ENCODE measurements at places on chromosomes 2 and 18. TPM values are rescaled to one million over a fixed set of nuclear protein-coding genes. Genes with fewer than 3 reads are reported as not detected.

Gene RIOK3
- 12.3 TPM for polyA plus RNA-seq

GRCh38 chr2:152708742-152709141, 8.5 kb downstream of the PRPF40A start:
- DNase-seq, result no peak
- no peak overlapping the region for H3K27ac ChIP-seq
- H3K4me1 ChIP-seq, result no peaks in the 10 kb centered on the region

- H3K4me1 ChIP-seq, result no peaks in the 10 kb centered on the region
- DNase-seq, result no peak
- no peaks in the 10 kb centered on the region for H3K36me3 ChIP-seq
- no peak overlapping the region for H3K4me3 ChIP-seq
Measured at GRCh38 chr2:187233811-187234210, 214.2 kb downstream of the CALCRL start.

GRCh38 chr2:100419915-100420314, 2.4 kb upstream of the CHST10 start:
- no peak for DNase-seq
- no peak overlapping the region for H3K27ac ChIP-seq
- H3K27me3 ChIP-seq, result no peaks in the 10 kb centered on the region
- H3K36me3 ChIP-seq, result no peaks in the 10 kb centered on the region

DNA sequence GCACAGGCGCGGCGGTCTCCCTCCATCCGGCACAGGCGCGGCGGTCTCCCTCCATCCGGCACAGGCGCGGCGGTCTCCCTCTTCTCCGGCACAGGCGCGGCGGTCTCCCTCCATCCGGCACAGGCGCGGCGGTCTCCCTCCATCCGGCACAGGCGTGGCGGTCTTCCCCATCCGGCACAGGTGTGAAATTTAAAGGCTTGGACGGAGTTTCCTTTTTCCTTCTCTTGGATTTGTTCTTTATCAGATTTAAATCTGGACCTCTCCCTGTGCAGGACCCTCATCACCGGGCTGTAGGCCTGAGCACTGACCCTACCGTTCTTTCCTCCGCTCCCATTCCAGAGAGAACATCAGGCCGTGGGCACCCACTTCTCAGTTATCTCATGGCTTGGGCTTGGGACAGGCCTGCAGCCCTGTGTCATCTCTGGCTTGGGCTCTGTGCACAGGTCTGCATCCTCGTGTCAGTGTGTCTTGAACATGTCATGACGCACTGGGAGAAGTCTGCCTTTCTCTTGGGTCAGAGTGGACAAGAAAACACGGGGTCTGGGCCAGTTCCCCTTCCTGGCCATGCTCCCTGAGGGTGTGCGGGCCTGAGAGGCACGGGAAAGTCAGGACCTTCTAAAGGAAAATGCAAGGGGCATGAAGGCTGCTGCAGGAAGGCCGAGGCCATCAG, 53.9 kb upstream of the PXDN start:
- DNase-seq, result no peak
- no peaks in the 10 kb centered on the region for H3K36me3 ChIP-seq
- no peak overlapping the region for H3K27ac ChIP-seq
- no peaks in the 10 kb centered on the region for H3K27me3 ChIP-seq

DNA sequence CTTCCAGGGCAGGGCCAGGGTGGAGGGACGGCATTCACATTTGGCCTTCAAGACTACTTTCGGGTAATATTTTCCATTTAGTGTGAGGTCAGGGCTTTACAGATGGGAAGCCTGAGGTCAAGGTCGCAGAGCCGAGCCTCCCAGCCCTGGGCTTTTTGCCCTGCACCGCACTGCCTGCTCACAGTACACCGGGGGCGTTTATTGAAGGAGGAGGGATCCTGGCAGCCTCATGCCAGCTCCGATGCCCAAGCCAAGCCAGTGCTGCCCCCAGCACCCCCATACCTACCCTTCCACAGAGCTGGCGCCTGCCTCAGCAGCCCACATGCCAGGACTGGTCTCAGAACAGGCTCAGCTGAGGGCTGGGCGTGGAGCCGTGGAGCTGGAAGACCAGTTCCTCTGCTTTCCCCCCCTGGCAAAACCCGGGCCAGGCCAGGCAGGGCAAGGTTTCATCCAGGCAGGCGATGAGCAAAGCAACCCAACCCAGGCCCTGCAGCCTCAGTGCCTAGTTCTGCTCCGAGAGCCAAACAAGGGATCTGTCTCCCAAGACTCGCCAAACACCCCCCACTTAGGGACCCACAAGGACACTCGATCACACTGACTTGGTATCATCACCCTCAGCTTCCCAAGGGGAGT, 11.9 kb downstream of the SDC1 start:
- H3K27me3 ChIP-seq, result no peaks in the 10 kb centered on the region
- H3K4me1 ChIP-seq, result peaks cover 38% of the 10 kb centered on the region
- H3K27ac ChIP-seq, result no peak overlapping the region

Gene ERBB4
- 0.05 TPM for polyA plus RNA-seq

Gene PDCD1
- polyA plus RNA-seq, result not detected

Gene OR6B2
- not detected for polyA plus RNA-seq

Gene PRKCE
- 20.4 TPM for polyA plus RNA-seq

DNA sequence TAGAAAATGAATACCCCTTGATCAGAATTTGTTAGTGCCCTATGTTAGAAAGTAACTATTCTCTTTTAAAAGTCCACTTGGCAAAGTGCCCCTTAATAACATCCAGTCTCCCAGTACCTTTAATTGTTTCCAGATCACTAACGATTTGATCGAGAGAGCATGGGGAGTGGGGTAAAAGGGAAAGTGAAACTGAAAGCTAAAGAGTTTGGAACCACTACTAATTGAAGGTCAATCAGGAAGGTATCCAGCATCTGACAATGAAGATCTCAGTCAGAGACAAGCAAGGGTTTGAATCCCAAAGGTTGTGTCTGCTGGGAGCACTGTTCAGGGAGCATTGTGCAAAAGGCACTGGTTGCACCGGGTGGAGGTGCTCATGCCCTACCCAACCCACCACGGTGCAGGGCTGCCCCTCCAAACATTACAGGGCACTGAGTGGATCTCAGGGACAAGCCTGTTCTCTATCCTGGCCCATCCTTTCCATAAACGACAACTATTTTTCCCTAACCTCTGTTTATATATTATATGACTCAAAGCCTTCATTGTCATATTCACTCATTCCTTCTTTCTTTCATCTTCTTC, 14.6 kb upstream of the RIT2 start:
- no peaks in the 10 kb centered on the region for H3K27me3 ChIP-seq
- no peaks in the 10 kb centered on the region for H3K4me1 ChIP-seq
- H3K36me3 ChIP-seq, result no peaks in the 10 kb centered on the region
- H3K4me3 ChIP-seq, result peak overlapping the region; percentile 45

Gene HOXD4
- polyA plus RNA-seq, result 1.6 TPM

- H3K27me3 ChIP-seq, result no peaks in the 10 kb centered on the region
- H3K4me3 ChIP-seq, result no peak overlapping the region
- peak; percentile 35 for DNase-seq
- H3K36me3 ChIP-seq, result peaks cover 74% of the 10 kb centered on the region
Measured at GRCh38 chr2:151808258-151809072, 19.8 kb downstream of the ARL5A start.

GRCh38 chr2:109266496-109266895, 137.5 kb downstream of the SH3RF3 start:
- peaks cover 23% of the 10 kb centered on the region for H3K4me1 ChIP-seq
- no peak for DNase-seq
- no peak overlapping the region for H3K27ac ChIP-seq
- H3K36me3 ChIP-seq, result no peaks in the 10 kb centered on the region
- H3K4me3 ChIP-seq, result no peak overlapping the region

- peak; percentile 4 for DNase-seq
- H3K4me1 ChIP-seq, result peaks cover 3% of the 10 kb centered on the region
- peak overlapping the region; percentile 16 for H3K27ac ChIP-seq
- no peaks in the 10 kb centered on the region for H3K36me3 ChIP-seq
Measured at GRCh38 chr2:212294816-212295215, 243.8 kb downstream of the ERBB4 start.

GRCh38 chr18:80132180-80132812, 23.2 kb downstream of the ADNP2 start:
- H3K36me3 ChIP-seq, result peaks cover 45% of the 10 kb centered on the region
- 0 out of 2 replicates have a peak, but pooled peaks cover 4% of the 10 kb centered on the region for H3K4me1 ChIP-seq
- H3K27me3 ChIP-seq, result no peaks in the 10 kb centered on the region
- no peak for DNase-seq
- H3K4me3 ChIP-seq, result no peak overlapping the region

Gene PKDCC
- polyA plus RNA-seq, result 16.0 TPM

Gene DOK6
- 5.4 TPM for polyA plus RNA-seq

- H3K36me3 ChIP-seq, result no peaks in the 10 kb centered on the region
- no peaks in the 10 kb centered on the region for H3K4me1 ChIP-seq
- no peak for DNase-seq
Measured at GRCh38 chr2:24907116-24907515, 12.9 kb downstream of the ADCY3 start.

Gene DPP10
- polyA plus RNA-seq, result not detected

Gene DPY30
- 155 TPM for polyA plus RNA-seq

Gene CIB4
- not detected for polyA plus RNA-seq

Gene CPS1
- polyA plus RNA-seq, result 13.5 TPM

GRCh38 chr2:240460781-240461431, 25.4 kb downstream of the GPC1 start:
- no peak for DNase-seq
- H3K27ac ChIP-seq, result no peak overlapping the region
- H3K4me3 ChIP-seq, result no peak overlapping the region

DNA sequence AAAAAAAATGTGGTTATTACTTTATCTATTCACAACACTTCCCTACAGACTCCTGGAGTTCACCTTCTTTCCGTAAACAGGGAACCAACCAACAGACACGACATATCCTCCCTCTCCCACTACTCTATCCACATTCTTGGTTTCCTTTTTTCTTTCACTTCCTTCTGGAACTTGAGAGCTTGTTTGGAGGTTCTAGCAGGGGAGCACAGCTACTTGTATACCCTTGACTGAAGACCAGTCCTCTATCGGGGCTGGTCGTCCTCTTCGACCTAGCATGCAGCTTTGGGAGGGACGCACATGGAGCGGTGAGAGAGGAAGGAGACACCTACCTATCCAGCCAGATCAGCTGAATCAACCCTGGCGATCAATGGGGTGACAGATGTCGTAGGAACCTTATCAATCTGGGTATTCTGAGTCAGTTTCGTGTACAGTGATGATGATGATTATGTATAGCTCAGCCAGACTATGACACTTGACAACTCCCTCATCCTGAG, 43.5 kb upstream of the MSH2 start:
- peaks cover 27% of the 10 kb centered on the region for H3K4me1 ChIP-seq
- no peak overlapping the region for H3K27ac ChIP-seq

GRCh38 chr18:77271576-77272481, 22.2 kb downstream of the GALR1 start:
- H3K27ac ChIP-seq, result no peak overlapping the region
- H3K27me3 ChIP-seq, result no peaks in the 10 kb centered on the region
- no peaks in the 10 kb centered on the region for H3K36me3 ChIP-seq
- no peaks in the 10 kb centered on the region for H3K4me1 ChIP-seq
- no peak overlapping the region for H3K4me3 ChIP-seq

- H3K27me3 ChIP-seq, result no peaks in the 10 kb centered on the region
- no peak for DNase-seq
- peaks cover 10% of the 10 kb centered on the region for H3K36me3 ChIP-seq
- H3K4me1 ChIP-seq, result no peaks in the 10 kb centered on the region
- H3K4me3 ChIP-seq, result no peak overlapping the region
Measured at GRCh38 chr2:98623657-98624056, 15.3 kb downstream of the UNC50 start.

DNA sequence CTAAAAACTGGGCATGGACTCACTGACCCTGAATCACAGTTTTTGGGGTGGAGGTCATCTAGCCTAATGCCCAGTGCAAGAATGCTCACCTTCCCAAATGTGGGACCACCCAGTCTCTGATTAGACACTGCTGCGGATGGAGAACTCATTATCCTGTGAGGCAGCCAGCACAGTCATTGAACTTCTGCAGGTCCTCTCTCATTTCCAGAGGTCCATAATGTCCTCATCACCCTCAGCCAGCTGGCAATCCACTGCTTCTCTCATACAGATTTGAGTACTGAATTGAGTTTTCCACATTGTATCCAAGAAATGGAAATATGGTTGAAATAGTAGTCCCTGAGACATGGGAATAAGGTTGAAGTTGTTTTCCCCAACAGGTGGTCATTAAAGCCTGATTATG, 5.0 kb upstream of the MYO5B start:
- H3K36me3 ChIP-seq, result no peaks in the 10 kb centered on the region
- DNase-seq, result no peak
- no peak overlapping the region for H3K4me3 ChIP-seq
- H3K27me3 ChIP-seq, result peaks cover 17% of the 10 kb centered on the region
- H3K27ac ChIP-seq, result no peak overlapping the region

Gene IL36G
- not detected for polyA plus RNA-seq

Gene UGT1A4
- polyA plus RNA-seq, result not detected

DNA sequence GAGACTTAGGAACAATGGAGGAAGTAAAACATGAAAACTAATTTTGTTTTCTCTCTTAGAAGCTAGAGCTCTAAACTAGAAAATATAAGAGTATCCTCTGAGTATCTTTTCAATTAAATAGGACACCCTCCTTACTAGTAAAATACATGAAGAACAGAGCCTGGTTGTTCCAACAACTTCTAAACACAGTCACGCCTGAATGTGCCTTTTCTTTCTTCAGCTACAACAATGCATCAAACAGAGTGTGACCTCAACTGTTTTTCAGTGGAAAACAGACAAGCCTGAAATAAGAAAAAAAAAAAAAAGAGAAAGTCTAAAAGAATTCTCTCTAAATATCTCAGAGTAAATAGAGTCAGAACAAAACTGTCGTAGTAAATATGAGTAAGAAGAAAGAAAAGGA, 928.8 kb downstream of the CNTNAP5 start:
- no peaks in the 10 kb centered on the region for H3K4me1 ChIP-seq
- DNase-seq, result no peak
- H3K36me3 ChIP-seq, result no peaks in the 10 kb centered on the region
- no peak overlapping the region for H3K4me3 ChIP-seq
- no peaks in the 10 kb centered on the region for H3K27me3 ChIP-seq

DNA sequence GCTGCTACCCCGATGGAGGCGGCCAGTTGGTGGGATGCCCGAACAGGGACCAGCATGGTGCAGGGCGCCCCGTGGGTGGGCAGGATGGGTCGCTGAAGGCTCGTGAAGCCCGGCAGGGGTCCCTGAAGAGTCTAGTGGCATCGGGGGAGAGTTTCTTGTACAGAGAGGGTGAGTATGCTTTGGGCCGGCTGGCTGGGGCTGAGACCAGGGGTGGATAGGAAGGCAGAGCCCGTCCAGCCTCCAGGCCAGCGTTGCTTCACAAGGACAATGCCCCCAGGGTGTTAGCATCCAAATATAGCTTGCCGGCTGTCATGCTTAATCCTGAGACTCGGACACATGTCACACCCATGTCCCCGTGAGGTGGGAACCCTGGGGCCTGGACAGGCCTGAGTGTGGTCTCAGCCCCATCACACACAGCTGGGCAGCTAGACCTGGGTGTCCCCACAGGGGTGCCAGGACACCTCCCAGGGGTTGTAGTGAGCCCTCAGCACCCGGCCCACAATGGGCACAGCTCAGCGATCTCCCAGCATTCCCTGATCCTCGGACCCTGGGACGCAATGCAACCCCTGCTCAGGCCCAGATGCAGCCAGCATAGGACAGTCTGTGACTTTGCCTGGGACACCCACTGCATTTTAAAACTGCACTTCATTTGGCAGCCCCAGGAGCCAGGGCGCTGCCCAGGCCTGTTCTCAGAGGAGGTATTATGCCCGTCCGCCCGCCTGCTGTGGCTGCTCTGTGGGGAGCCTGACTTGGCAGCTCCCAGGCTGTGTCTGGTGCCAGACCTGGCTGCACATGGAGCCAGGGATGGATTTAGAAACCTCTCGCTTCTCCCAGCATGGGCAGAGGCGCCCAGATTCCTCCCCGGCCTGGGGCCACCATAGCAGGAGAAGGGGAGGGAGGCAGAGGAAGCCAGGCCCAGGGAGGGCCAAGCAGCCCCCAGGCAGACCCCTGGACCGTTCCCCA, 36.4 kb downstream of the RAMP1 start:
- no peak overlapping the region for H3K4me3 ChIP-seq
- no peak overlapping the region for H3K27ac ChIP-seq
- H3K36me3 ChIP-seq, result no peaks in the 10 kb centered on the region
- H3K27me3 ChIP-seq, result no peaks in the 10 kb centered on the region
- peaks cover 55% of the 10 kb centered on the region for H3K4me1 ChIP-seq

Data from SK-N-SH (cell line).